ENCODE measurements at places on chromosomes 16 and 17.

- DNase-seq: no peak
Observed at GRCh38 chr17:681738-682529, 32.7 kb downstream of the VPS53 start.

- DNase-seq: no peak
Observed at GRCh38 chr17:78179372-78179771, 7.5 kb downstream of the TK1 start.

GRCh38 chr16:28309811-28310311, 17.5 kb downstream of the SBK1 start:
- DNase-seq: no peak

DNA sequence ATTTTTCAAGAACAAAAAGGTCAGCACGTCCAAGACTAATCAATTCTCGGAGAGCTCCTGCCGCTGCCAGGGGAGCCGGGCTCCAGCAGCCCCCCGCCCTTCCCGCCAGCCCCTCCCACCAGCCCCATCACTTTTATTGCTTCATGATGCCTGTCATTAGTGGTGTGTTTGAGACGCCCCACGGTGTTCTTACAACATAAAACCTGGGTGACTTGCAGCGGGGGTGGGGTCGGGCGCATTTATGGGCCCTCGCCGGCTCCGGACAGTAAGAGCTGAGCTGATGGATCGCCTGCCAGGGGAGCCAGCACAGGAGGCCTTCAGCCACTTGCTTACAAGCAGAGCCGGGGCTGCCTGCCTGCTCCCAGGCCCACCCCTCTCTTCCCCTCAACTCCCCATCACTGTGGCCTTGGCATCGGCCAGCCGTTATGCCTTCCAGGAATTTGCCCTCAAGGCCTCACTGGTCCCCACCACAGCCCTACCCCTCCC, 82.9 kb upstream of the CBX4 start:
- DNase-seq: no peak

DNA sequence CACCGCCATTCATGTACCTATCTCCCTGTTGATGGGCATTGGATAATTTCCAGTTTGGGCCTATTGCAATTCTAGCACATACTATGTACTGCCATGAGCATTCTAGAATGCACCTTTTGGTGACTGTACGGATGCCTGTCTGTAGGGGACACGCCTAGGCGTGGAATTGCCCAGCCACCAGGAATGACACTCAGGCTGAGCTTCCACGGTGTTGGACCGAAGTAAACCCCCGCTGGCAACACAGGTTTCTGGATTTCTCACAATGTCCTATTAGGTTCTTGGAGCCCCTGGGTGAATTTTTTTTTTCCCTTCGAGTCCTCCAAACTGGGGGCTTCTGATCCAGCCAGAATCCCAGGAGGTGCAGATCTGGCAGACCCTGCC, 146.6 kb downstream of the IRF8 start:
- no peak for DNase-seq

DNA sequence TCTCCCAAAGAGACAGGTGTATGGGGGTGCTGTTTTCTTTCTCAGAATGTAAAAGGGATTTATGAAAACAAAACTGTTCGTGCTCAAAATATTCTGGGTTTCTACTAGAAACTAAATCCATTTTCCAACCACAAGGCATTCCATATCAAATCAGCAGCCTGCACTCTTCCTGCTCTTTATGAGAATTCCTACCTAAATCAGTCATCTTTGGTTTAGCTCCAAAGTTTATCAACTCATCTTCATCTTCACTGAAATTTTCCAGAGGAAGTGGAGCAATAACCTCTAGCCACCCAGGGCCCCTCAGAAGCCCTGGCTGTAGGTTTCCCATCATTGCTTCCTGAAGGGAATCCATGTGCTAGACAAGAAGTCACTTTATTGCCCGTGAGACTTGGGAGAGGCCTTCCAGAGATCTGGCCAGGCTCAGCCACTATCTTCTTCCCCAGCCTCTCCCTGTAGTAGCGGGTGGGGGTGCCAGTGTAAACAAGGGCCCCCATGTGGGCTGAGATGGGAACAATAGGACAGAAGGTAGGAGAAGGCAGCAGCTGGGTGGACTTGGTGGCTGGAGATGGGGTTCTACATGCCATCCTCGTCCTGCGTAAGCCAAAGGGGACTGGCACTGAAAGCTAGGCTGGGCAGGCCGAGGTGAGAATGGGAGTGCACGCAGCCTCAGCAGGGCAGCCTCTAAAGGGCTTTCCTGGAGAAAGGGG, 22.0 kb upstream of the ALDH3A1 start:
- DNase-seq: no peak

- no peak for DNase-seq
Observed at GRCh38 chr17:82304826-82305726, 12.3 kb downstream of the CD7 start.
